ENCODE measurements at places on chromosomes 3 and 15.

GRCh38 chr3:48679411-48680391 is 6.0 kb downstream of the NCKIPSD start:
- no peak for DNase-seq

DNA sequence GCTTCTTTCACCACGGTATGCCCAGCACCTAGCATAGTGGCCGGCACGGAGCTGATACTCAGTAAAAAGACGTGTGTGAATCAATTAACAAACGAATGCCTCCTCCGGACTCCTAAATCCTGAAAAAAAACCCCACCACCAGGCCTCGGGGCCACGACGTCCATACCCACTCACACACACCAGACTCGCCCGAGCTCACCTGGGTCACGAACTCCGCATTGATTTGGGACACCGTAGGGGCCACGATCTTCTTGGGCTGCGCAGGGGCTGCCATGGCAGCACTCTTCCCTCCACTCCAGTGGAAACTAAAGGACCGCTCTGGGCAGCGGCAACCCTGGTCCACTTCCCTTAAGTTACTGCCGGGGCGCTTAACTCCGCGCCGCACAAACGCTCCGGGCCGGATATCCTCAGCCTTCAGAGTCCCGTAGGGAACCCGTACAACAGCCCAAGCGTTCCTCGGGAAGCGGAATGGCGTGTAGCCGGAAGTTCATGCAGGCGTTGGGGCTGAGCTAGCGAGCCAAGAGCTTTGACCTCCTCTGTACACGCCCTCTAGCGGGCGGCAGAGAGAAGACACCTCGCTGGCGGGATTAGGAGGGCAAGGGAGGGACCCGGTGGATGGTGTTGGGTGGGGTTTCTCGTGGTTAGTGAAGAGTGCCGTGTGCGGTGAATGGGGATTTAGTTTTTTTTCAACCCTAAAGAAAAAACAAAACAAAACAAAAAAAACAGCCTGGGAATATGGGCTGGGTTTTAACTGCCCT is at the start of gene AQR:
TSS of gene AQR (minus strand) at position 403 of the 758 bp plus-strand sequence. CDS start at position 274, 129 bp downstream.
- peak; percentile 89 for DNase-seq

DNA sequence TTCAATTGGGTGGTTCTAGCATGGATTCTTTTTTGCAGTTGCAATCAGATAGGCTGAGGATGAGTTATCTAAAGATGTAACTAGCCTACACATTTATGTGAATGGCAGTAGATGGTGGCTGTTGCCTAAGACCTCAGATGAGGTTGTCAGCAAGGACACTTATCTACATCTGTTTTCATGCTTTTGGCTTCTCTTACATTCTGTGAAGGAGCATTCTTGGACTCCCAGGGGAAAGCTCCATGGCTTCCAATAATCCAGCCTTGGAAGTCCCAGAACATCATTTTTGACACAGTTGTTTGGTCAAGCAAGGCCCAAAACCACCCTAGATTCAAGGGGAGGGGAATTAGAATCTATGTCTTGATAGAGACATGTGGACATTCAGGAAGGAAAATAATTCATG is 332.2 kb upstream of the RBMS3 start:
- DNase-seq, result no peak

DNA sequence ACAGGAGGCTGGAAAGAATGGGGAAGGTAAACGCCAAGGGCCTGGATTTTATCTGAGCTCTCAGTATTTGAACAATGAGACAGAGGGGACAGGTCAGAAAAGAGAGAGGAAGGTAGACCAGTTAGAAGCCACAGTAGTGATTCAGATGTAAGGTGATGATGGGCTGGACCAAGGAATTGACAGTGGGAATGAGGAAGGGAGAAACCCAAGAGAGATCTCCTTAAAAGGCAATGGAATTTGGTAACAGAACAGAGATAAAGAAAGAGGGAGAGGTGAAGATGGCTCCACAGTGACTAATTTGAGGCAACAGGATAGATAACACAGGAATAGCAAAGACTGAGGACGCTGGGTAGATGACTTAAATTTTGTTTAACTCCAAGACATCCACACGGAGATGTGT is 11.4 kb upstream of the HEG1 start:
- no peak for DNase-seq

DNA sequence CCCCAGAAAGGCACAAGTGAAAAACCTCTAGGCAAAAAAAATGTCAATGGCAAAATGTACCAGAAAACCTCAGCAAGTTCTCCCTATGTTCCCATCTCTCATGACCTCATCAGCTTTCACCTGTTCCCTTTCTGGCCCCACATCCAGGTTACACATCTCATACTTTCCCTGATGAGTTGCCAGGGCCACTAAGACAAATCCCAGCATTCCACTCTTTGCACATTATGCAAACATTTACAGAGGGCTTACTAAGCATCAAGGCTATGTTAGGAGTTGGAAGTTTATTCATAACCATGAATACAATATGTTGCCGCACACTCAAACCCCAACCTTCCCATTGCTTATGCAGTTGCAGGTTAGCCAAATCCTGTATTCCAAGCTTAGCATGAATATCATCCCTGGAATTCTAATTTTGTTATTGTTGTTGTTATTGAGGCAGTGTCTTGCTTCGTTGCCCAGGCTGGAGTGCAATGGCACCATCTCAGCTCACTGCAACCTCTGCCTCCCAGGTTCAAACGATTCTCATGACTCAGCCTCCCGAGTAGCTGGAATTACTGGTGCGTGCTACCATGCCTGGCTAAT is 129.3 kb upstream of the UBE2E2 start:
- no peak for DNase-seq

- no peak for DNase-seq
Observed at GRCh38 chr3:18556001-18556408, 130.9 kb upstream of the SATB1 start.

DNA sequence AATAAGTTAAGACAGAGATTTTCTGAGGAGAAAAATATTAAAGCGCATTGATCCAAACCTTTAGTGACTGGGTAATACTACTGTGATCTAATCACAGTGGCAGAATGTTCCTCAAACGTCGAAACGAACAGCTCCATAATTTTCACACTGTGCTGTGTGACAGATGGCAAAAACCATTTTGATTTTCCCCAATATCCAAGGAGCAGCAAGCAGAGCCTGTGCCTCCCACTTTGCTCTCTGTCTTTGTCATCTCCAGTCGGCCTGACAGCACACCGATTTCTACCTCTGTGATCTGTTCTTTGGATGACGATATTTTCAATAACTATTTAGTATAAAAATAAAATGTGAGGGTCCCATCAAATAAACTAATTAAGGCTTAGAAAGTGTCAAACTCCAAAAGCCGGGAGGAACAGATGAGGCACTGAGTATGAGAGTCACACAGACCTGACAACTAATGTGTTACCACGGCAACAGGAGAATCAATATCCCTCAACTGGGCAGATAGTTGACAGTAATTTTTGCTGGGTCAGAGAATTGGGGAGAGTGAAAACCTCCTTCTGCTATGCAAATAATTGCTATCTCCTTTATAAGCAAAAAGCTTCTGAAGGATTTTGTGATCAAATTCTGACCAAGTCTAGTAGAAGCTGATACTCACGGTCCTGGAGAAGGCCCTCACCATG is 489.1 kb upstream of the CFAP20DC start:
- DNase-seq, result no peak

GRCh38 chr3:121545049-121545573 is 677 bp downstream of the POLQ start:
- no peak for DNase-seq

- DNase-seq, result no peak
Observed at GRCh38 chr3:161150001-161150525, 44.9 kb upstream of the B3GALNT1 start.

- no peak for DNase-seq
Observed at GRCh38 chr3:51975852-51976549, 1.1 kb downstream of the ABHD14A start.

- DNase-seq, result no peak
Observed at GRCh38 chr3:156743859-156744258, 69.5 kb downstream of the TIPARP start.

- DNase-seq, result no peak
Observed at GRCh38 chr3:142580061-142580423, 1.5 kb upstream of the ATR start.

DNA sequence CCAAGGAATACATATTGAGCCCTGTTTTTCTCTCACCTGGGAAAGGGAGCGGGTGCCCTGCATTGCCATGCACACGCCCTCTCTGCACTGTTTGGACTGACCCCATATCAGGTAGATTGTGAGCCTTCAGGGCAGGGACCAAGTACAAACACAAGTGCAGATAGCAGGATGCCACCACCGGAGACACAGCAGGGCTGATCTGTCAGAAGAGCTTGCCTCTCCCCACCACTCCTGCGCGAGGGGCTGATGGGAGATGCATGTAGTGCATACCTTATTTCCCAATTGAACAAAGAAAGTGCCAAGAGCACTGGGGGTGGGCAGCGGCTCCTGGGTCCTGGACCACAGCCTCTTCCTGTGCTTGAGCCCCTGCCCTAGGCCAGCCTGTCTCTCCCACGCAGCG is 9.0 kb upstream of the SLCO2A1 start:
- DNase-seq, result no peak

GRCh38 chr3:39752751-39753150 is 56.7 kb upstream of the MYRIP start:
- no peak for DNase-seq

DNA sequence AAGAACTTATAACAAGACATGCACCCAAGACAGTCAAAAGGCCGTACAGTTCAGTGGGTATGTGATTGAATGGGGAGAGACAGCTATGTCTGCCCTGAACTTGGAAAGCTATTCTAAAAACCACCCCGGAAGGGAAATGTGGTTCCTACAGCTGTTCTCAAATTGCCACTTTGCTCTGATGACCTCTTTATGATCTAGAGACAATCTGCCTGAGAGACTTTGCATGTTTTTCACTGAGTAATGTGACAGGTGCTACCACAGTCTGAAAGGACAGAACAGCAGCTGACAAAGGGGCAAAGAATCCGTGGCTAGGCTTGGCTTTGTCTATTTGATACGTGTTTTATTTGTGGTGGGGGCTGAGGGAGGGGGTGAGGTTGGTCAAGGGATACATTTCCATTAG is 148.3 kb upstream of the NPHP3 start:
- DNase-seq, result no peak

- DNase-seq, result no peak
Observed at GRCh38 chr3:134624537-134625287, 26.1 kb downstream of the KY start.

DNA sequence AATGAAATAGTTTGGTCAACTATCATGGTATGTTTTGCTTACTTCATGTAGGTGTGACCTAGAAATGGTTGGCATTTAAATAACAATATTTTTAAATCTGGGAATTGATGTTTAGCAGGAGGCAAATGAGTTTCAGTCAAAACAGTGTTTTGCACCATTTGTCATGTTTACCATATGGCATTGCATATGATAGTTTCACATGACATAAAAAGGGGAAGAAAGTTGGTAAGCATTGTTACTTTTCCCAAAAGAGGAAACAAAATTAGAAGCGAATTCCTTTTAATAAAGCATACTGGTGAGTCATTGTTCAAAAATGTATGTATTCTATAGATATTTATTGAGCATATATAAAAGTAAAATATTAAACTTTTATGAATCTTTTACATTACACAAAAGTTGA is 2.3 kb downstream of the RNF13 start:
- DNase-seq, result no peak

- peak; percentile 37 for DNase-seq
Observed at GRCh38 chr15:40894681-40895448, 615 bp downstream of the VPS18 start.

DNA sequence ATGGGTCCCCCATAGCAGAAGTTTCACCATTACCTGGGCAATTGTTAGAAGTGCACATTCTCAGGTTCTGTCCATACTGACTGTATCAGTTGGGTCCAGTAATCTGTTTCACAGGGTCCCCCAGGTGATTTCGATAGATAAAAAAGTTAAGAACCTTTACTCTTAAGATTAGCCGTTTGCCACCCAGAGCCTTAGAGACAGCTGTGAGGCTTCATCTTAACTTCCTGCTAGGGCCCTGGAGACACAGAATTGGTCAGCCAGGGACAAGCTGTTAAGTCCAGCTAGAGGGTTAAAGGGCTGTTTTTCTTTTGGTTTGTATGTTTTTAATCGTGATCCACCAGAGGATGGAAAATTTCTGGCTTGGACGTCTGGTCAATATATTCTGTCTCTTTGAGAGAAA is 6.7 kb downstream of the FAM162A start:
- DNase-seq, result no peak

GRCh38 chr3:171334465-171334811 is 125.8 kb downstream of the TNIK start:
- DNase-seq, result no peak

DNA sequence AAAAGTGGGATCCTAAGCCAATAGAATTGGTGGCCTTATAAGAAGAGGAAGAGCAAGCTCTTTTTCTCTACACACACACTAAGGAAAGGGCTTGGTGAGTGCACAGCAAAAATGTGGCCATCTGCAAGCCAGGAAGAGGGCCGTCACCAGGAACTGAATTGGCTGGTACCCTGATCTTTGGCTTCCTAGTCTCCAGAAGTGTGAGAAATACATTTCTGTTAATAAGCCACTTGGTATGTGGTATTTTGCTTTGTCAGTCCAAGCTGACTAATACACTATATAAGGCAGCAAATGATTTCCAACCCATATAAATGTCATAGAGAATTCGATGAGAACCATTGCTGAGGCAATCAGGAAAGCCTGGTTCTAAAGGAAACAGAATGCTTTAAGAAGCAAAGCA is 816.3 kb upstream of the SEMA6D start:
- no peak for DNase-seq

GRCh38 chr3:55369141-55369847 is 117.8 kb downstream of the WNT5A start:
- no peak for DNase-seq

DNA sequence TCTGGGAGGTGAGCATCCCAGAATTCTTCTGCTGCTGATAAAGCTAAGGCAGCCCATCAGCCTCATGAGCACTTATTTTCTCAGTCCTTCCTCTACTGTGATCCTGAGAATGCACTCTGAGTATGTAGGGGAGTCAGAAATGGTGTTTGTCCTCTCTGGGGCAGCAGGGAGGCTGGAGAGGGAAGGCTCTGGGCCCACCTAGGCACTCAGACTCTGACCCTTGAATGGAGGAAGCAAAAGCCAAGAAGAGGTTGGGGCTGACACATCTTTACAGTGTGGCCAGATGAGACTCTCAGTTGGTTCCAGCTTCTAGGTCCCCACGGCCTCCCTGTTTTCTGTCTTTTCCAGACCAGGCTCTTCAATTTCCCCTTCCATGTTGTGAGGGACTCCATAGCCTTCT is 36.1 kb upstream of the BLM start:
- no peak for DNase-seq

GRCh38 chr15:74642348-74642733 is 26.7 kb downstream of the CLK3 start:
- DNase-seq, result no peak

- no peak for DNase-seq
Observed at GRCh38 chr3:140761076-140761639, 83.3 kb downstream of the TRIM42 start.

DNA sequence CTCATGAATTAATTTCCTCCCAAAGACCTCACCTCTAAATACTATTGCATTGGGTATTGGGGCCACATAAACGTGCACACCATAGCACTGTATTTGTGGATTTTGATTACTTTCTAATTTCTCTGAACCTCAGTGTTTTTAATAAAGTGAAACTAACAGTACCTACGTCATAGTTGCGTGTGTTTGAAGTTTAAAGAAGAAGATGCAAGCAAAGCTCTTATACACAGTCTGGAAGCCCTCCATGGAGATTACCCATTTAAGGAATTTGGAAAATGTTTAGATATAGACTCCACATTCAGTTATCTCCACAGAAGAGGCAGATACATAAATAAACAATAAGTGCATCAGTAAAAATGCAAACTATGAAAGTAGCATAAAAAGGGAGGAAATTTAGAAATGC is 581.1 kb upstream of the GBE1 start:
- DNase-seq, result no peak

- DNase-seq, result no peak
Observed at GRCh38 chr15:67089217-67090193, 24.1 kb downstream of the SMAD3 start.

GRCh38 chr3:177596816-177597271 is 399.6 kb upstream of the TBL1XR1 start:
- no peak for DNase-seq
